ENCODE measurements at places on chromosomes 6 and 20.
A peak's percentile ranks its signal among the peaks of the same experiment; 100 is the strongest.

- DNase-seq, result no peak
These were observed 207.5 kb downstream of the MANEA start for GRCh38 chr6:95784869-95785268.

DNA sequence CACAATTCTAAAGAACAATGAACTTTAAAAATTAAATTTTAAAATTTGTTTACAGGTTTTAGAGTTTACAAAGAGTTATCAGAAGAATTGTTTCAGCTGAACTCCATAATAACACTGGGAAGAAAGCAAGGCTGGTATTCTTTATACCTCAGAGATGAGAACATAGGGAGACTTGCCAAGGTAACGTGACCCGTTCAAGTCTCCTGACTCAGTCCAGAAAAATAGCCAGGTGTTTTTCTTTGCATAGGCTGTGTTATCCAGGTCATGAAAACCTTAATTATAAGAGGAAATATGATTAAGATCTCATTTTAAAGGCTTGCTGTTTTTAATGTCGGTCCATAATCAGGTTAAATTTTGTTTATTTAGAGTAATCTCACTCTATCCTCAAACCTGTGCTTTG lies 8.5 kb upstream of the C6orf141 start:
- no peak for DNase-seq

DNA sequence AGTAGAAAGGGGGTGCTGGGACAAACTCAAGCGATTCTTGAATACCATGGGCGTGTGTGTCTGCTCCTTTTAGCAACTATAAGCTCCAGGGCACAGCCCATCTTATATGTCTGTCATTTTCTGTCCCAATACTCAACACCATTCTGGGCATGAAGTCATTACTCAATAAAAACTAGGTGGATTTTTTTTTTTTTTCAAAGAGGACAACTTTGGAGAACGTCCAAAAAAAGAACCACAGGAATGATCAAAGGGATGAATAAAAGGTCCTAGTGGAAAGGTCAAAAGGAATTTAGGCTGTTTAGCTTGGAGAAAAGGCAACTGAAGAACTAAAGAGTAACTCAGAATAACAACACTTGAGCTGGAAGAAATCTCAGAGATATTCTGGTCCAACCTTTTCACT lies 24.4 kb downstream of the UQCC1 start:
- no peak for DNase-seq

DNA sequence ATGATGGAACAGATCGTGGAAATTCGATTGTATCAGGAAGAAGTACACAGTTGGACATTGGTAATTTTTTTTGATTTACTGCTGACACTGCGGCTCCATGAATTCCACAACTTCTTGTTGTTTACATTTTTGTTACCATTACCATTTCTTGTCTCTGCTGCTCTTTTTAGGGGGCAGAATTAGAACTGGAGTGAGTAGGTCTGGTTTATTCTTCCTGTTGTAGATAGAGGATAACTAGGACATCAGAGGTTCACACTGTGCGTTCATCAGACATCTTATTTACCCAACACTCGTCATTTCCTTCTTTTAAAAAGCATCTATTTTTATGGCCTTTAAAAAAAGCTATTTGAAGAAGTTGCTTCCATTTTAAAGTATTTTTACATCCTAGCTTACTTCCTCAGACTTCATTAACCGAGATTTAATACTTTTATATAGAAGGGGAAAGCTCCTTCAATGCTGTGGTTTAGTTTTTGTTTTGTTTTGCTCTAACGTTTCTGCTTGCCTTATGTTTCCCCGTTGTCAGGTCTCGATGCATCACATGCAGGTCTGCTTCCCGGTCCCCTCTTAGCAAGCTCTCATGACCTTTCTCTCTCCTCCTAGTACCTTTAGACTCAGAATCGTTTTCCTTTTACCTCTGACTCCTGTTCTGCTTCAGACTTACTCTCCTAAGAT lies 139.1 kb downstream of the ARID1B start:
- no peak for DNase-seq

DNA sequence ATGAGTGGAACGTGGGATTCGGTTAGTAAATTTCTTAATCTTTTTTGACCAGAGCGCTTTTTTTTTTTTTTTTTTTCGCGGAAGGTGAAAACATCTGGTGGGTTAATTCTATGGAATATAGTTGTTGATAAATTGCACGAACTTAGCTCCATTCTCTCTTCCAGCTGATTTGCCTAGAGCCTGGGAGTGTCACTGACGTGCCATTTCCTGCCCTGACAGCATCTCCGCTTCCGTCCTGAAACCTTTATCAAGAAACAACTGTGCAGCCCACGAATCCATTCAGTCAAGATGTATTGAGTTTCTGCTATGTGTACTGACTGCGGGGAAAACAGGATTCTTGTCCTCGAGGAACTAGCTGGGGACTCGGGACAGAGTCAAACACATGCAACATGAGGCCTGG lies 59.5 kb upstream of the TGM3 start:
- no peak for DNase-seq

- no peak for DNase-seq
These were observed 36.7 kb downstream of the FGD2 start for GRCh38 chr6:37042150-37042549.

- DNase-seq, result no peak
These were observed 226.1 kb downstream of the SOD2 start for GRCh38 chr6:159466926-159467325.

GRCh38 chr6:33826537-33826936 lies 22.7 kb upstream of the MLN start:
- no peak for DNase-seq

DNA sequence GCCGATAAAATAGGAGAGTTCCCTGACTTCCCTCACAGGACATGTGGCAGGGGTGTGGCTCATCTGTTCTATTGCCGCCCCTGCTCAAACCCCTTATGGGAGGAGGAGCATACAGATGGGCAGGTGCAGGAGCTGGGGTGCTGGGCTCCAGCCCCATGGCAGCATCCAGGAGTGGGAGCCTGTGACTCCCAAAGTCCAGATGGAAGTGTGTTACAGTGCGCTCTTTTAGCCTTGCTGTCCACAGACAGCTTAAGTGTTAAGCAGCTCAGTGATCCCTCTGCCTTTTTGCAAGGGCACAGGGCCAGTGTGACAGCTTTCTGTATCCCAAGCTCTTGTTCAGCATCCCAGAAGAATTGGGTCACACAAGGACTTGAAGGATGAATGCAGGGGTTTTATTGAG lies 212.3 kb upstream of the MYLIP start:
- no peak for DNase-seq

GRCh38 chr20:63421913-63422312 lies 50.5 kb downstream of the KCNQ2 start:
- no peak for DNase-seq

DNA sequence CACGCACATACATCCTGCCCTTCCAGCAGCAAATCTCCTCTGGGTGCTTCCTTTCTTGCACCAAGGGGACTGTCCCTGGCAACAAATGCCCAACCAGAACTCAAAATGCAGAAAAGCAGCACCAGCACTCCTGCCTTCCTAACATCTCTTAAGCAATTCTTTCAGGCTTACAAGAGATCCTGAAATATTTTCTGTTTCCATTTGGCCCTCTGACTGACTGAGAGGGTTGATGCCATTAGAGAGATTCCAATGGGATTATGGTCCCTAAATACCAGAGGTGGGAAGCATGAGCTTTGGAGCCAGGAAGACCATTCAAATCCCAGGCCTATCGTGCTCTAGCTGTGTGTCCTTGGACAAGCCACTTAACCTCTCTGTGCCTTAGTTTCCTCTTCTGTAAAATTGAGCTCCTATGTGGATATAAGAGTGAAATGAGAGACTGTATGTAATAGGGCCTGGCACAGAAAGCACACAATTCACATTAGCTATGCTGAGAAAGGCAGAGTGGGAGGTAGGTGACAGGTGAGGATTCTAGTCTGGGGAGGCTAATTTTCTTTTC lies 56.8 kb downstream of the PRDM1 start:
- no peak for DNase-seq

DNA sequence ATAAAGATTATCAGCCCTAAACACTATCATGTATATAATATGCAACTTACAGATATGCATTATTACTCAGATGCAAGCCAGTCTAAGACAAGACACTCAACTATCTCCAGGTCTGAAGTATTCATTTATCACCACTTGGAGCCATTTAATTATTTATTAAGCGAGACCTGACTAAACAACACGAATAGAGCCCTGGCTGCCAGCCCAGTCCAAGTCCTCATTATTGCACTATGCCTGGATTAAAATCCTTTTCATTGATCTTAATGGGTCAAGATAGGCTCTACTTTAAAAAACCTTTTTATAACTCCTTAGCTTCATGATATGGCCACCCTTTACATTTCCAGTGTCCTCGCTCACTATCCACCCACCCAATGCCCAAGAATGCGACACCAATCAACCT lies 183.1 kb upstream of the MARCKS start:
- no peak for DNase-seq

DNA sequence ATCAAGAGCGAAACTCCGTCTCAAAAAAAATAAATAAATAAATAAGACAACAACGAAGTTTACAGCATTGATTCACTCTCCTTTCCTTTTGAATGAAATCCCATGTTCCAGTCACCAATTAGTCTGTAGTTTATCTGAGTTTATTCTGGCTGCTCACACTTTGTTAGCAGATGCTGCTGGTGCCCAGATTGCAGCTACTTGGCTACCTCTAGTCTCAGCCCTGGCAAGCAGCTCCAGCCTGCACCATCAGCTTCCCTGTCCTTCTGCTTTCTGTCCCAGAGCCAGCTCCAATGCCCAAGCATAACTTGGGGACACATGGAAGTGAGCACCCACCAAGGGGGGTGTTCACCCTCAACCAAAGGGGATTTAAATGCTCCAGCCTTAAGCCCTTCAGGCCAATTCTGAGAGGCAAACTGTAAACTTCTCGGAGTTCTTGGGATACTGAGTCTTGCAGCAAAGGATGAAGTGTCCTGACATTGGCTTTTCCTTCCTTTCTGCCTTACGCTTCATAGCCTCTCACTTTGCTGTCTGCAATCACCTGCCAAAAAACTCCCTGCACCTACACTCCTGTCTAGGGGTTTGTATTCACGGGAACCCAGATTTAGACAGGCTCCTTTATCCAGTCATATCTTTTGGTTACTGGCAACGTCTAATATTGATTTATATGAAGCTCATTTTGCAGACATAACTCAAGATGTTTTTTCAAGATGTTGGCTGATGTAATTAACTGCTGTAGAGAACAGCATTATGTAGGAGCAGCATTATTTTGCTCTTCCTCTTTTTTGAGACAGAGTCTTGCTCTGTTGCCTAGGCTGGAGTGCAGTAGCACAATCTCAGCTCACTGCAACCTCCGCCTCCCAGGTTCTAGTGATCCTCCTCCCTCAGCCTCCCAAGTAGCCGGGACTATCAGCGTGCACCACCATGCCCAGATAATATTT lies 9.8 kb upstream of the TASP1 start:
- DNase-seq, result no peak

- no peak for DNase-seq
These were observed 9.2 kb downstream of the SPTLC3 start for GRCh38 chr20:13017883-13018535.

DNA sequence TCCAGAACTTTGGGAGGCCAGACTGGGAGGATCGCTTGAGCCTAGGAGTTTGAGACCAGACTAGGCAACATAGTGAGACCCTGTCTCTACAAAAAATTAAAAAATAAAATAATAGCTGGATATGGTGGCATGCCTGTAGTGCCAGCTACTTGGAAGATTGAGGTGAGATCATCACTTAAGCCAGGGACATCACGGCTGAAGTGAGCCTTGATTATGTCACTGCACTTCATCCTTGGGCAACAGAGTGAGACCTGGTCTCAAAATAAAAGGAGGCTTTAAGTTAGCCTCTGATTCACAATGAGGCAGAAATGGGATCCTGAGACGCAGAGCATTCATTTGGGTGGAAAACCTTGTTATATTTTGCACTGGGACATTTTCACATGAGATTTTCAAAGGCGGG lies 57.0 kb downstream of the TULP4 start:
- DNase-seq, result no peak

DNA sequence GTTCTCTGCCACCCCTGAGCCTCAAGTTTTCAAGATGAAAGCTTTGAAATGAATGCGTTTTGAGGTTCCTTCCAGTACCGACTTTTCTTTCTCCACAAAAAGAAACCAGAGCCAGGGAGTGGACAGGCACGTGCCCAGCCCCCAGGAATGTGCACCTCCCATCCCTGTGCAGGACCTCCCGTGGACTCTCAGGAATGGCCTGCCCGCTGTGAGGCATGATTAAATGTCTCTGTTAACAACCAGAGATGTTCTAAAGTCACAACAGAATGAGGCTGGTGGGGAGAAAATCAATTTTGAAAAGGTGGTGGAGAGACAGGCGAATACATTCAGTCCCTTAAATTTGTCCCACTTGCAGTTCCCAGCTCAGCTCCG lies 1.5 kb downstream of the TGM3 start:
- DNase-seq, result no peak

- DNase-seq, result no peak
These were observed 10.9 kb downstream of the DEFB129 start for GRCh38 chr20:237929-238328.

- no peak for DNase-seq
These were observed 45.6 kb downstream of the RSPO3 start for GRCh38 chr6:127164036-127164435.

DNA sequence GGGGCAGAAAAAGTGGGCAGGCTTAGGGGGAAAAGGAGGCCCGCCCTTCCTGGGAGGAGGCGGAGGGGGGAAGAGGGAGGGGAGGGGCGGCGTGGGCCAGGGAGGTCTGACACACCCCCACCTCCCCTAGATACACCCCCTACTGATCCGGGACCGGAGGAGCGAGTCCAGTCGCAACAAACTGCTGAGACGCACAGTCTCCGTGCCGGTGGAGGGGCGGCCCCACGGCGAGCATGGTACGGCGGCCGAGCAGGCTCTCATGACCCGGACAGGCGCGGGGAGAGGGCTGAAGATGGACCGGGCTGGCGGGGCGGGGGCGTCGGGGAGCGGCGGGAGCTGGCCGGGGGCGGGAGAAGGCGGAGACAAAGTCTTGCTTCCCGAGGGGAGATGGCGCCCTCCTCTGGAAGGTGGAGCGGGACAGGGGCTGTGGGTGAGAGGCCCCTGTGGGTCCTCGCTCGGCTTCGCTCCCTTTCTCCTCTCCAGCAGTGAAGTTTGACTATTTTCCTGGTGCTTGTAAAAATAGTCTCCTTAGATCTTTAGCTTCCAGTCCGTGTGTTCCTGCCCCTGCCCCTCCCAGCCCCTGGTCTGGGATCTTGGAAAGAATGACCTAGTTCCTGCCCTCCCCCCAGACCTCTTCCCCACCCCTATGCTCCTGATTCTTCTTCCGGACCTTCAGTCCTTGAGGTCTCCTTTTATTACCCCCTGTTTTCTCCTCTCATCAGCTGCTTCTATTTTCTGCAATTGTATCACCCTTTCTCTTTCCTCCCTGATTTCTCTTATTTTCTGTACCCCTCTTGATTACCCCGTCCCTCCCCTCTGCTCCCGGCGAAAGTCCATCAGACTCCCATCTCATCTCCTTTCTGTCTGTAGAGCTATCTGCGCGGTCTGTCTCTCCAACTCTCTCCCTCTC lies 6.1 kb downstream of the SYNGAP1 start:
- peak; percentile 88 for DNase-seq
